Fibroblast of skin of back (primary cell): ENCODE measurements at places on chromosomes 5 and 9.

GRCh38 chr9:20549053-20549452, 73.2 kb downstream of the MLLT3 start:
- no peak for DNase-seq

DNA sequence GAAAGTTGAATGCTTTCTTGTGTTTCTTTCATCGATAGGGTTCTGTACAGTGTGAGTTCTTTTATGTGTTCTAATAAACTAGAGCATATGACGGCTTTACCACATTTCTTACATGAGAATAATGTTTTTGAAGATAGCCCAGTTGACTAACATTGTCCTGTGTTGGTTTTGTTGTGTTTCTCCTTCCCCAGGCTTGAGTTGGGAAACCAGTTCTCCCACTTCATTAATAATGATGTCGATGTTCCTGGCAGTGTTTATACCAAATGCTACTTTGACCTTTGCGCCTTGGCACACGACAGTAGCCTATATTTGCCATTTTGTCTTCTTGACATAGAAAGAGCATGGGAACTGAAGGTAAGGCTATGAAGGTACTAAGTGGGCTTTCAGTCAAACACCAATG, 14.4 kb upstream of the ZNF782 start:
- no peak for DNase-seq

- no peak for DNase-seq
Observed at GRCh38 chr5:104612005-104612404, 1049.4 kb upstream of the NUDT12 start.

DNA sequence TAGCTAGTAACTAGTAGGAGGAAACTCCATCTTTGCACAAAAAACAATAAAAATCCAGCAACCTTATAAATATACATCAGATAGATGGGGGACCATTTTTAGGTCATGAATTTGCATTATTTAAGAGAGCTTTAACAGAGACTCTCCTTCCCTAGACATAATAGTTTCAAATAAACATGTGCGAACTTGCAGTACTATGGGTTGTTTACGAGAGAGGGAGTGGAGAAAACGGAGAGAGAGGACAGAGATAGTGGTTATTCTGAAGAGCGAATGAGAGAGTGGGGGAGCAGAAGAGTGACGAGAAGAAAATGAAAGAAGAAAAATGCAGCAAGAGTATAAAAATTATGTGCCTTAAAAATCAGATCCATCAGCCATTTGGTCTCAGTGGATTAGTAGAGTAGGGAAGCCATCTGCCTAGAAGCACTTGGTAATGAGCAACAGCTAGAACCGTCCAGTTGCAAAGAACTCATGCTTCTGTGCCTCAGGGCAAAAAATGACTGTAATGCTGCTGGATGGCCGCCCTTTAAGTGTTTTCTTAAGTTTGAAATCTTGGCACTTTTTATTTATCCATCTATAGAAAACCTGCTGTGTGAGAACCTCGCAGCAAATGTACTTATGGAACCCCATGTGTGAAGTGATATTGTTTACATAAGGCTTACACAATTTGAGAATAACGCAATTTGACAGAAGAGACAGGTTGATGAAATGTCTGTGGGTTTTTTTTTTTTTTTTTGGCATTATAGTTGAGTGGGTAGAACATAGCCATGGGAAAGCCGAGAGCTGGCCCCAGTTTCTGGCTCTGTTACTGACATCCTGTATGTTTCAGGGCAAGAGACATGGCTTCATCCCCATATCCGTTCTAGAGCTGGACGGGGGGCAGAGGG, 95.6 kb upstream of the ZNF608 start:
- DNase-seq, result peak; percentile 32

GRCh38 chr5:172952034-172952511, 7.2 kb upstream of the RPL26L1 start:
- peak; percentile 94 for DNase-seq

DNA sequence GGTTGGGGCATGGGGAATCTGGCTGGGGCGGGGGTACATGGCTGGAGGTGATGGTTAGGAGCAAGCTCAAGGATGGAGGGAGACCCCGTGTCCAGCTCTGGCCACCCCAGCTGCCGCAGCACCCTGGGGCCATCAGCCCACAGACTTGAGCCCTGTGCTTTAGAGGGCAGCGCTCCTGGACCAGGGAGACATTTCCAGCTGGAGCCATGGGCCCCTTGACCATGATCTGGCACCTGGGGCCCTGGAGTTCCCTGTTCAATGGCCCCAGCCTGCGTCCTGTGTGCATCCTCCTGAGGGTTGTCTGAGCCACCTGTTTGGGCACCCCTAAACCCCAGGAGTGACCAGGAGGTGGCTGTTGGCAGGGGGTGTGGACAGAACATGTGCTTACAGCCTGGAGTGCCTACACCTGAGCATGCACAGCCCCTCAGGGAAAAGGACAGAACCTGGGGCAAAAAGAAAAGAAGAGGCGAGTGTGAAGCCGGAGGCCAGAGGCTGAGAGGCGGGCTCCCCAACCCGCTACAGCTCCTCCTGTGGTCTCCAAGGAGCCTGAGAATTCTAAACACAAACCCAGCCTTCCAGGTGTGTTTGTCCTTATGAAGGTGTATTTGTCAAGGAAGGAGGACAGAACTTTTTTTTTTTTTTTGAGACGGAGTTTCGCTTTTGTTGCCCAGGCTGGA, 126.7 kb downstream of the C9orf50 start:
- no peak for DNase-seq

DNA sequence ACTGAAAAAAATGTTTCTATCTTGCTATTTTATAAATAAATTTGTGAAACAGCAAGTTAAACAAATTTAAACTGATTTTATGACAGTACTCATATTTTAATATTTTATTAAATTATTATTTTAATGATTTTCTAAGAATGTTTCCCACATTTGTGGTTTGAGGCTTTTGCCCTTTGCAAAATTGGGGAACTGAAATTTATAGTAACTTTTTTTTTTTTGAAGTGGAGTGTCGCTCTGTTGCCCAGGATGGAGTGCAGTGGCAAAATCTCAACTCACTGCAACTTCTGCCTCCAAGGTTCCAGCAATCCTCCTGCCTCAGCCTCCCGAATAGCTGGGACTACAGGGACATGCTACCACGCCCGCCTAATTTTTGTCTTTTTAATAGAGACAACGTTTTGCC, 7.2 kb upstream of the ADGRV1 start:
- DNase-seq, result no peak

DNA sequence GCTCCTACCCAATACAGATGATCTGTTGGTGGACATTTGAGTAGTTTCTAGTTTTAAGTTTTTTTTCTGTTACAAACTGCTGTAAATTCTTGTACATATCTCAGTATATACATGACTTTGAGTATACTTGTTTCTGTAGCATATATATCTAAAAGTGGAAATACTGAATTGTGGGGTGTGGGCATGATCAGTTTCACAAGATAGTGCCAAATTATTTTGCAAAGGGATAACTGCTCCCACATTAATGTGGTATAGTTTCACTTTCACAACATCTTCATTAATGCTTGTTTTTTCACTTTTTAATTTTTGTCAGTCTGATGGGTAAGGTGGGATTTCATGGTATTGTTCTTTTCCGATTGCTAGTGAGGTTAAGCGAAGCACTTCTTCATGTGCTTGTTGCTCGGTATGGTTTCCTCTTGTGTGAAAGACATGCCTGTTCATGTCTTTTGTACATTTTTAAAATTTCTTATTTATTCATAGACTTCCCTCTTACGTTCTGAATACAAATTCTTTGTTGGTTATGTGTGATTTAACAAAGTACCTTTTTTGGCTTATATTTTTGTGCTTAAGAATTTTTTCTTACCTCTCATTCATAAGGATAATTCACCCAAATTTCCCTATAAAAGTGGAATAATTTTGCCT, 103.5 kb downstream of the CDC42SE2 start:
- DNase-seq, result no peak

DNA sequence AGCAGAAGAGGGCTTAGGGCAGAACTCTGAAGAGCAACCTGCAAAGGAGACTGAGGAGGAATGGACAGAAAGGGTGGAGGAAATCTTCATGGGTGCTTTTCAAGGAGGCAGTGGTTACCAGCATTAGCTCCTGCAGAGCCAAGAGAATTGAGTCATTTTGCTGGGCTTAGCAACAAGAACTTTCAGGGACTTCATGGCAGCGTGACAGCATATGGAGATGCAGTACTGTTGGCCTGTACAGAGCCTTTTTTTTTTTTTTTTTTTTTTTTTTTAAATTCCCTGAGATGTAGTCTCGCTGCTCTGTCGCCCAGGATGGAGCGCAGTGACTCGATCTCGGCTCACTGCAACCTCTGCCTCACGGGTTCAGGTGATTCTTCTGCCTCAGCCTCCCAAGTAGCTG, 296.0 kb upstream of the DMRT1 start:
- no peak for DNase-seq

DNA sequence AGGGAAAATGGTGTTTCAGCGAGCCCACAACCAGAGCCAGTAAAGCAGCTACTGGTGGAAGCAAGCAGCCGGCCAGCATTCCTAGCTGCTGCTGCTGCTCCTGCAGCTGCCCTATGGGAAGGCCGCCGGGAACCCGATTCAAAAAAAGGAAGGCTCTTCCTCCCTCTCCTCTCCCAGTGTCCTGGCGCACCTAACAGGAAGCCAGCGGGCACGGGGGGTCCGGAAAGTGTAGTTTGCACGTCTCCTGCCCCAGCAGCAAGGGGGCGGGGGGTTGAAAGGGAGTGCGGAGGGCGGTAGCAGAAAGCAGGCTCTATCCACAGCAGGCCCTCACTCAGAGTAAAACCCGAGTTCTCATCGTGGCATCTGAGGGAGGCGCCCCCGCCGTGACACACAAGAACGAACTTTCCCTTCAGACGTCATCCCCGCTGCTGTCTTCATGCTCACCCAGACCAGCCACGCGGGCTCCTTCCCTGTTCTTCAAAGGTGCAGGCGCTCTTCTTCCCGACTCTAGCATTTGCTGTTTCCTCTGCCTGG, 16.5 kb downstream of the GRXCR2 start:
- peak; percentile 57 for DNase-seq

DNA sequence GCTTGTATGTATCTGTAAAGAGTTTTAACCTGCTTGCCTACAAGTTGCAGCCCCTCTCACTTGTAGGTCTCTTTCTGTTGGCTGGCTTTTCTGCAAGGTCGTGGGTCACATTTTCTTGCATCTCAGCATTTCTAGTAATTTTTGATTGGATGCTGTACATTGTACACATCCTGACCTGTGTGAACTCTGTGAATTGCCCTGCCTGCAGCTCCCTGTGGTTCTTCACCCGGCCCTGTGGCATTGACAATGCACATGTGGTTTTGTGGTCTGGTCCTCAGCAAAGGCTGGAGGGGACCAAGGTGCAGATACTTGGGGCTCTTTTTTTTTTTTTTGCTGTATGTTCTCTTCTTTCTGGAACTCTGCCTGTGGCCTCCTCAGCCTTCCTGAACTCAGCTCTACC, 53.6 kb downstream of the WNK2 start:
- no peak for DNase-seq

- DNase-seq, result no peak
Observed at GRCh38 chr9:82972446-82972845, 90.5 kb downstream of the RASEF start.

- DNase-seq, result no peak
Observed at GRCh38 chr9:73174330-73174980, 22.8 kb downstream of the ANXA1 start.

- DNase-seq, result no peak
Observed at GRCh38 chr9:104974053-104974962, 46.4 kb upstream of the ABCA1 start.

- peak; percentile 83 for DNase-seq
Observed at GRCh38 chr5:89211836-89212235, 328.9 kb upstream of the MEF2C start.

GRCh38 chr5:173884402-173885053, 3.6 kb upstream of the CPEB4 start:
- DNase-seq, result no peak

GRCh38 chr5:145471831-145472612, 363.1 kb downstream of the PRELID2 start:
- peak; percentile 48 for DNase-seq

GRCh38 chr5:59354274-59354673, 539.3 kb downstream of the PDE4D start:
- DNase-seq, result peak; percentile 12

GRCh38 chr9:127509955-127510299, 58.6 kb downstream of the LRSAM1 start:
- no peak for DNase-seq

DNA sequence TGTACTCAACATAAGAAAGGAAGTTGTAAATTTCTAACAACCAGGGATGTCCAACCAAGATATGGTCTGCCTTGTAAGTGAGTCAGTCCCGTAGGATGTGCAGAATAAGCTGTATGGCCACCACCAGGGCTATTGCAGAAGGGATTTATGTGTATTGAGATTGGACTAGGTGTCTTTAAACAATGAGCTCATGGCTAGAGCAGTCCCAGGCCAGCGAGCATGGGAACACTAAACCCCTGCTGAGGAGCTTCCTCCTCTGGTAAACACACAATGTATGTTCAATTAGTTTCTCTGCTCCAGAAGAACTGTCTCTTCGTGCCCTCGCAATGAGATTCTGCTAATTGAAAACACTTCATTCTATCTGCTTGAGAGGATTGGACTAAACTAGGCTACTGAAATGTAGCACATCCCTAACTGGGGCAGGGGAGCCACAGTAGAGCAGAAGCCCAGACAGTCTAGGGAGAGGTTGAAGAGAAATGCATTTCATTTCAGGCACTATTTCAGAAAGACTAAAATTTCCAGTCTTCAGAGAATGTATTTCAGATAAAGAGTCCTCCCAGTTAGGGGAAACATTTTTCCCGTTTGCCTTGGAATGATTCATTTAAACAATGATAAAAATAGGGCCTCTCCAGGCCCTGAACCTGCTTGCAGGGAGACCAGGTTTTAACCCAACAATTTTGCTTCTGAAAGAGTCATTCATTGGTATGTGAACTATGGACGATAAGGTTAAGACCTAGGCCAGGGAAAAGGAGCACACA, 154.7 kb downstream of the FAM114A2 start:
- peak; percentile 67 for DNase-seq

GRCh38 chr5:151496041-151496484, 48.7 kb downstream of the SLC36A1 start:
- no peak for DNase-seq

DNA sequence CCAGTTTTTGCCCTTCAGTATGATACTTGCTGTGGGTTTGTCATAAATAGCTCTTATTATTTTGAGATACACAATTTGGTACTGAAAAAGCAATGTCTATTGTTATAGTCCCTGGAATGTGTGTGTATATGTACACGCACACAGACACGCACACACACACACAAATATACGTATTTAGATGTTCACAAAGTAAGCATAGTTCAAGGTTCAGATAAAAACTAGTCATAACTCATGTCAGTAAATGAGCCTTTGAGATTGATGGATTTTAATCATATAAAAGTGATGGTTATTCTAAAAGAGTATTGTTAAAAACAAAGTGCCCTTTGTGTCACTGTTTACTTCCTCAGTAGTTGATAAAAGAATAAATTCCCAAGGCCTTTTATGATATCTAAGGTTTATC, 147.3 kb downstream of the PARP8 start:
- no peak for DNase-seq

GRCh38 chr5:40491644-40492043, 188.1 kb upstream of the PTGER4 start:
- DNase-seq, result no peak

DNA sequence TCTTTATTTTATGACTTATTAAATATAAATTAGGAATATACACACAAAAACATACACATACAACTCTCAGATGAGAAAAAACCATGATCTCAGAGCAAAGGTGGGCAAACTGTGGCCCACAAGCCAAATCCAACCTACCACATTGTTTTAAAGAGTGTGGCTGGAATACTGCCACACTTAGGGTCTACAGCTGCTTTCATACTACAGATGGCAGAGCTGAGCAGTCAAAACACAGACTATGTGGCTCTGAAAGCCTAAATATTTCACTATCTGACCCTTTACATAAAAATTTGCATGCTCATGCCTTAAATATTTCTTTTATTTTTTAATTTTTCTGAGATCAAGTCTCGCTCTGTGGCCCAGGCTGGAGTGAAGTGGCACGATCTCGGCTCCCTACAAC, 28.3 kb downstream of the LEAP2 start:
- DNase-seq, result peak; percentile 24
